ENCODE measurements at places on chromosomes 6 and 20.

DNA sequence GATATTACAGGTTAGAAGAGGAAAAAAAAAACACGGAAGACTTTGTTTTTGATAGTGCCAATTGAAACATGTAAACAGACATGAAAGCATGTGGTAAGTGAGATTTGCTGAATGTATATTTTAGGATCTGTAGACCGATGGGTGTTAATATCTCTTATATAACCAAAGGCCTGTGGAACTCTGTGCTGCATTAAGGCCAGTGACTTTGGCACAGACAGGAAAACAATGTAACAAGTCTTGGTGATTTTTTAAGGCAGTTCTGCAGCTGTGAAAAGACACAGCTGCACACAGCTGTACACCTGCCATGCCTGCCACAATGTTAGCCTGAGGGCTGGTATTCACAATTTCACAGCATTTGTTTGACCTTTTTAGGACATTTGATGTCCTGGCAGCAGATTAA is 6.1 kb downstream of the SOBP start:
- DNase-seq, result no peak

- DNase-seq, result no peak
Observed at GRCh38 chr6:36825994-36826393, 13.2 kb downstream of the CPNE5 start.

DNA sequence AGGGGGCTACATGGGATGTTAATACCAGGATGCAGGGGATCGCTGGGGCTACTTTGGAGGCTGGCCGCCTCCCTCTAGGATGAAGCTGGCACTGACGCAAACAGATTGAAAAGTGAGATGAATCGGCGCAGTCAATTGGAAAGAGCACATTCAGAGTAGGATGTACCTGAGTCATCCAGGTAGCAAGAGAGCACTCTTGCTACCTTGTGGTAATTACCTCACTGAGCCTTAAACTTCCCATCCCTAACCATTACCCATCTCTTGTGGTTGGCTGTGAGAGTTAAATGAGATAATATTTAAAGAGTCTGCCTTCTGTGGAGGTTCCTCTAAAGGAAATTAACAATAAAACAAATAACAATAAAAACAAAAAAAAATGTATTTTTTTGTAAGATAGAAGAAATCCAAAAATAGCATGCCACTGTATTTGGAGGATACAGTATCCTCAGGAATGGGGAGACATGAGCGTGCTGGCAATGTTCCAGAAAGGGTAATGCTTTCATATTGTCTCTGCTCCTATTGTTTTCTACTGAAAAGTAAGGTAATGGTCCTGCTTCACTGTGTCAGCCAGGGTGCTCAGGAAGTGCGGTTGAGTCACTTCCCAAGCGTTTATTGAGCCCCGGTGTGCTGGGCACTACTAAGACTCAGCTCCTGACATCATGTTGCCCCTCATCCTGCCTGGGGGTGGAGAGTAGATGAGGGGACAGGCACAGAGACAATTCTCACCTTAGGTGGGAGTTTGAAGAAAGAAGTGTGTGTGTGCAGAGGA is 301.1 kb downstream of the EYA4 start:
- DNase-seq, result no peak

DNA sequence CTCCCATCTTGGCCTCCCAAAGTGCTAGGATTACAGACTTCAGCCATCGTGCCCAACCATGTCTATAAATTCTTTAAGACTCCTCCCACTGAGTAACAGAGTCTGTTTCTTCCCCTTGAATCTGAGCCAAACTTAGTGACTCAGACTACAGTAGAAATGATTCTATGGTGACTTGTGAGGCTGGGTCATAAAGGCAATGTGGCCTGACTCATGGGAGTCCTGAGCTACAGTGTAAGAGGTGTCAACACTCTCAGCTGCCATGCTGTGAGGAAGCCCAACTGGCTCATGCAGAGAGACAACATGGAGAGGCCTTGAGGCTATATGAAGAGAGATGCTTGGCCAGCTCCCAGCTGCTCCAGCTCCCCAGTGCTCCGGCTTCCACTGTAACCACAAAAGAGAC is 5.2 kb upstream of the NRSN2 start:
- no peak for DNase-seq

- DNase-seq, result no peak
Observed at GRCh38 chr6:33732817-33733708, 13.6 kb downstream of the IP6K3 start.

- DNase-seq, result no peak
Observed at GRCh38 chr6:17665132-17665531, 41.6 kb downstream of the NUP153 start.

DNA sequence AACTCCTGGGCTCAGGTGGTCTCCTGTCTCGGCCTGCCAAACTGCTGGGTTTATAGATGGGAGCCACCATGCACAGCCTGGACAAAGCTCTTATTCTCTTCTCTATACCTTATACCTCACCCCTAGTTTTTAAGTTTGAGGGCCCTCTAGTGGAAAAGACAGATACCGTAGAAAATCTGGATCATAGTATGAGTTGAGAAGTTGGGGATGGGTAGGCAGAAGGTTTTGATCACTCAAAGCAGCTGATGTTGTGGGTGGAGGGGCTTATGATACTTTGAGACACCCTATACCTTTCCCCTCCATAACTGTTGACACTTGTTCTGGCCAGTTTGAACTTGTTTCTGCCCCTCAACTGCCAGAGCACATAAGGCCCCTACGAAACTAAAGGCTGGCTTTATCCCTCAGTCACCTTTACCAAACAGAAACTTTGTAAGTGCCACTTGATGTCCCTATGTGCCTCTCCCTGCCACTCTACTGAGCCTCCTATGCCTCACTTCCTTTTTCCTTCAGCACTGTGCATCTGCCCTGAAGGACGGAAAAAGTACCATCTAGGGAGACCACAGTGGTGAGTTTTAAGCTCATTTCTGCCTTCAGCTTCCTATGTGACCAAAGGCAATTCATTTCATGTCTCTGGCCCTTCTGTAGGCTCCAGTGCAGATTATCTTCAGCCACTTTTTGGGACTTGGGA is 28.6 kb downstream of the RALY start:
- DNase-seq, result no peak

DNA sequence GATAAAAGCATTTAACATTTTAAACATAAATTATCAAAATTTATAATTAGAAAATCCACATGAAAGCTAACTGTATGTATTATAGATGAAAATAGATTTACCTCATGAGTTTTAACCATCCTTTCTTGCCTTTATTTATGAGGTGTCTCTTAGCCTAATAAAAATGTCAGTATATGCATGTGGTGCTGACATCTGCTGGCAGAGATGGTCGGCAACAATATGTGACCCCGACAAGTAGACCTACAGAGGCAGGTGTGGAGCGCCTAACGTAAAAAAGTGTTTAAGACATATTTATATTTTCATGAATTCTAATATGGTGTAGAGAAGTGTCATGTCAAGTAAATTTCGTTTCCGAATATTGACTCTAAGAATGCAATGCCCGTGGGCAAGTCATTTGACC is 149.0 kb upstream of the FUT9 start:
- DNase-seq, result no peak

- DNase-seq, result no peak
Observed at GRCh38 chr6:37709932-37710555, 12.4 kb upstream of the MDGA1 start.

GRCh38 chr6:38492031-38492430 is 147.7 kb downstream of the BTBD9 start:
- DNase-seq, result no peak

DNA sequence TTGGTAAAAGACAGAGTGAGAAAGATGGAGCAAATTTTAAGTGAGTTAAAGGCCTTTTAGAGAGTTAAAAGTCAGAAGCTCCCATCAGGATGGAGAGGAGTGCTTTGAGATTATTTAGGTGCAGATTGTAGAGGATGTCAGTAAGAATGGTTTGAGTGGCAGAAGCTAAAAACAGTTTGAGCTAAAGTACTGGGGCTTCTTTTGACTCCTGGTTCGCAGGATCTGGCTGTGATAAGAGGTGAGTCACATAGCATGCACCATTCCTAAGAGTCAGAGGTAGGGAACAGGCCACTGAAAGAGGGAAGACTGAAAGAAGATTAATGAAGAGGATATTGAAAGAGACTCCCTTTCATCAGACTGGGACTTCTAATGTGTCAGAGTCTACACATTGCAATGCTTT is 1047.9 kb upstream of the MAP3K7 start:
- no peak for DNase-seq

DNA sequence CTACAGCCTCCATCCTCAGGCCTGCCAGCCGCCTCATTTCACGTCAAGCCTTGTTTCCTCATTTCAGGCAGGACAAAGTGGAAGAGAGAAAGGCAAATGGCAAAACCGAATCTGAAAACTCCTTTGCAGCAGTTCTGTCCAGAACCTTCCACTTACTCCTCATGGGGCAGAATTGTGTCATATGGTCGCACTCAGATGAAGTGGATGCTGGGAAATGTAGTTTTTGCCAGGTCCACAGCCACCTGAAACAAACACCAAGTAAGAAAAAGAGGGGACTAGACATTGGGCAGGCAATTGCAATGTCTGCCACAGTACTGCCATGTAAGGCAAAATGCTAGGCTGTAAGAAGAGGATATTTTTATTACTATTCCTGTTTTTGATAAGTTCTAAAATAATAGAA is 44.9 kb downstream of the ISM1 start:
- DNase-seq, result no peak

GRCh38 chr6:143961886-143962878 is 45.9 kb downstream of the PLAGL1 start:
- DNase-seq, result no peak

DNA sequence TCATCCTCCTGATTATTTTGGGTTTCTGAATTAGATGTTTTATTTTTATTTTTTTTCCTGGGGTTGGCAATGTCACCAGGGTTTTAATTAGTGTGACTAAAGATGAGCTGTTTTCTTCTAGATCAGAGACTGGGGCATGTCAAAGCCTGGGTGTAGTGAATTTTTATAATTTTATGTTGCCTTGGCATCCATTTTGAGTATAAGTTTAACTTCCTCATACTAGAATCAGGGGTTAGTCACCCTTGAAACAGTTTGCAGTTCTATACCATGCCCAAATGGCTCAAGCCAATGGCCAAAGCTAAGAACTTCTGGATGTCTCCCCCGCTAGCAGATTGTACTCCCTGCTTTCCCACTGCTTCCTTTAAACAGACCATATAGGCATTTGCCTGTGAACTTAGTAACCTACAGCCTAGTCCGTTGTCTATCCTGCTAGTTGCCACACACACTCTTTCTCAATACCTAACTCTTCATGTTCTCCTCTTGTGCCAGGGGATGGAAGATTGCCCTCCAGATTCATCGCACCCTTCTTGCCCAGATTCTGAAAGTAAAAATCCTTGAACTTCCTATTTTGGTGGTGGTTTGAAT is 54.5 kb downstream of the KIAA0408 start:
- DNase-seq, result no peak

- no peak for DNase-seq
Observed at GRCh38 chr6:85191656-85192055, 258.2 kb upstream of the NT5E start.

GRCh38 chr20:5118220-5119142 is 1.3 kb downstream of the PCNA start:
- DNase-seq, result no peak

DNA sequence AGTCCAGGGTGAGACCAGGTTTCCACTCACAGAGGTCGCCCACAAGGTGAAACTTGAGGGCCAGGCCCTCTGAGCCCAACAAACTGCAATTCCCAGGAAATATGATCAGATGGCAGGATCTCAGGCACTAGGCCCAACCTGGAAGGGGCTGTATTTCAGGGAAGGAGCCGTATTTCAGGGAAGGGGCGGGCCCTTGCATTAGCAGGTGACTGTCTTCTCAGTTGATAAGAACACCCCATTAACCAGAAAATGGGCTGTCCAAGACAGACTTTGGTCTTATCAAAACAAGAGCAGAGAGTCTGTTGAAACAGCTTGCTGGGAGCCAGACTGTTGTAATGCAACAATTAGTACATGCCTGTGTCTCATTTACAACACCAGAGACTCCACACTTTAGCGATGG is 10.9 kb upstream of the BNIP5 start:
- no peak for DNase-seq

DNA sequence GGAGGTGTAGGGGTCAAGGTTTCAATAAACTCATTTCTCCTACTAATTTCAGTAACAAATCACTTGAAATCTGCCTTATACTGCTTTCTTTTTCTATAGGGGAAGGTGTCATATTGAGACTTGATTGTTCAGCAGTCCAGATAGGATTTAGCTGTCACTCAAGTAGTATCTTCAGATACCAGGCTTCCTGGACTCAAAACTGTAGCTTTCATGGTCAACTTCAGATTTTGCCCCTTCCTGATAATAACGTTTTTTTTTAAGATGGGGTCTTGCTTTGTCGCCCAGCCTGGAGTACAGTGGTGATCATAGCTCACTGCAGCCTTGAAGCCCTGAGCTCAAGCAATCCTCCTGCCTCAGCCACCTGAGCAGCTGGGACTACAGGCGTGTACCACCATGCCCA is 77.8 kb downstream of the JAG1 start:
- DNase-seq, result no peak

DNA sequence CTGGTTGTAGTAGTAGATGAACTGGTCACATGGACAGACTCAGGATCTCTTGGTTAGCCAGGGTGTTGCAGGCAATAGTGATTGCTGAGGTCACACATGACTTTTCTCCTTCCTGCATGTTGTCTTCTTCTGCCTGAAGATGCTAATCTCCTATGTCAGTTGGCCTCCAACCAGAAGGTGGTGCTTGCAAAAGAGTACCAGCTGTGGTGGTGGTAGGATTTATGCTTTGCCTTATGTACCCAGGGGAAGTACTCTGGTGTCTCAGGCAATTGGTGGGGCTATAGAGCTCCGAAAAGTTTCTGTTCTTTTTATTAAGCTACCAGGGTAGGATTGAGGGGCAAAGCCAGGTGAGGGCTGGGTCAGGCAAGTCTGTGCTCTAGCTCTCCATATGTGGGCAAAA is 98.5 kb downstream of the CARMIL1 start:
- no peak for DNase-seq

DNA sequence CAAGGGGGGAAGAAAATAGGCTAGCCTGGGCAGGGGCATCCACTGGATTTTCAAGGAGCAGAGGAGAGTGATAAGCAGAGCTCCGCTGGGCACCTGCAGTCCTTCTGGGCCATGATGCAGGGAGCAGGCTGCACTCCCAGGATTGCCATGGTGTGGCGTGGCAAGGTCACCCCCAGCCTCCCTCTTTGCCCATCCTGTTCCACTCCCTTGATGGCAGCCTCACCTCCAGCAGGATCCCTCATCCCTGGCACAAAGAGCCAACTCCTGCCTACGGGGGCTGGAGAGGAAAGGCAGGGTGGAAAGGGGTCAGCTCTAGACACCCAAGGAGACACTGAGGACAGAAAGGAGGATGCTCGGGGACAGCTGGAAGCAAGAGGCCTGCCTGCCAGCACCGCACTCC is 22.4 kb upstream of the MYMX start:
- DNase-seq, result no peak
